Uterus (tissue), 4 donors: ENCODE measurements at places on chromosomes 4 and X.

DNA sequence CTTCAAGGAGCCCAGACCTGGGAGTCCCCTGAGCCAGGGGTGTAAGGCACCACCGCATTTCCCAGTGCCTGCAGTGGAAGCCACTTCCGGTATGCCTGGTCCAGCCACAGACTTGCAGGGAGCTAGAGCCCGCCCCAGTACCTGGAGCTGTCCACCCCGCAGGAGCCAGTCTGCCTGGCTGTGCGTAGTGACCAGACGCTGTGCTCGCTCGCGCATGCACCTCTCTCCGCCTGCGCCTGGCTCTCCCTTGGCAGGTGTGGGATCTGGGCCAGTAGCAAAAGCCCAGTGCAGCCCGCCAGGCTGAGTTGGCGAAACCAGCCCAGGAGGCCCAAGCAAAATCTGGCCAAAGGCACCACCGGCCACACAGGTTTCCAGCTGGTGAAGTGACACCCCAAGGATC, 973.7 kb upstream of the AGA start:
- DNase-seq: no peak

DNA sequence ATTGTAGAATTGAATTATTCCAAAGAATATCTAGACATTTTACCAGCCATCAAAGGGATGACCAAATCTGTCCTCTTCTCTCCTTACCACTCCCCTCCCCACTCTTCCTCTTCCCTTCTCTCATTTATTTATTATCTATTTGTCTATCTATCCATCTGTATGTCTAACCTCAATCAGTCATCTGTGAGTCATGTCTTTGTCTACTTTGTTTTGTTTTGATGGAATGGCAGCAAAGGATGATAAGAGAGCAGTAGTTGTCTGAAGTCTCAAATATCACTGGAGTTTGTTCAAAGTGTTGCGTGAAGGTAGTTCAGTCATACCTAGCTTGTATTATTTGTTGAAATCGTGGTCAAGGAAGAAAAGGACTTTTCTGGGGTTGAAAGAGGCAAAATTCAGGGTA, 34.7 kb upstream of the PGRMC2 start:
- DNase-seq: no peak

DNA sequence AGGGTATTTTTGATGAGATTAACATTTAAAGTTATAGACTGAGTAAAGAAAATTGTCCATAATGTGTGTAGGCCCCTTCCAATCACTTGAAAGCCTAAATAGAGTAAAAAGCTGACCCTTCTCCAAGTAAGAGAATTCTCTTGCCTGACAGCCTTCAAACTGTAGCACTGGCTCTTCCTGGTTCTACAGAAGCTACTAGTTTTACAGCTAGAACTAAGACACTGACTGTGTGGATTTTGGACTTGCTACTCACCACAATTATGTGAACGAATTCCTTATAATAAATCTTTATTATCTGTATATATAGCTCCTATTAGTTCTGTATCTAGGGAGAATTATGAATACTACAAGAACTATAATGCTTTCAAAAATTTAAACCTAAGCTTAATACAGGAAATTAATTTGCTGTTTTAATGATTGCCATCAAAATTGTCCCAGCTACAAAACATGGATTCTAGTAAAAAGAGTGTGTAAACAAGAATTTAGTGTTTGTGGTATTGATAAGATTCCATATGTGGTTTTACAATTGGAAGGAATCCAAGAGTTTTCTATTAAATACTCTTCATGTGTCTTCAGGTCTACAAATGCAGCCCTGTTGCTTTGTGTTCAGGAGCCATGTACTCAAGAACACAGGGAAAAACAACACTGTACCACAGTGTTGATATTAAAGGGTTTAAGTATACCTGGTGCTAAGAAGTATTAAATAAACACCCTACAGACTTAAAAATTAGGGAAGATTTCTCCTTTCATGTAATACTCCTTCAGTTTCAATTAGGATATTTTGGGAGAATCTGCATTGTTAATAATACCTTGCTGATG, 366.5 kb downstream of the CXXC4 start:
- DNase-seq: no peak

DNA sequence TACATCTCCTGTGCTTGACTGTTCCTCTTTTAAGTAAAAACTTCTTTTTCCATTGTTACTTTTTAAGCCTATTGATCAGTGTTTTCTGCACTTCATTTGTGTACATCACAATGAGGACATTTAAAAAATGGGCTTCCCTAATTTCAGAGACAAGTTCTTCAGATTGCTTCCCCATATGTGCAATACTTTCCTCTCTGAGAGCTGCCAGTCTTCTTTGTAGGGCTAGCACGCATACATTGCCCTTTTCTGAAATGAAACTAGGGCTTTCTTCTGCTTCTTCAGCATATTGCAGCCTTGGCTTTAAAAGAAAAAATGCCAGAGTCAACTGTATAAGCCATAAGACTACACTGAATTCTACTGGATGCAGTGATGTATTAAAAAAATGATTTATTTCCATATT, 37.8 kb downstream of the FAT4 start:
- no peak for DNase-seq

DNA sequence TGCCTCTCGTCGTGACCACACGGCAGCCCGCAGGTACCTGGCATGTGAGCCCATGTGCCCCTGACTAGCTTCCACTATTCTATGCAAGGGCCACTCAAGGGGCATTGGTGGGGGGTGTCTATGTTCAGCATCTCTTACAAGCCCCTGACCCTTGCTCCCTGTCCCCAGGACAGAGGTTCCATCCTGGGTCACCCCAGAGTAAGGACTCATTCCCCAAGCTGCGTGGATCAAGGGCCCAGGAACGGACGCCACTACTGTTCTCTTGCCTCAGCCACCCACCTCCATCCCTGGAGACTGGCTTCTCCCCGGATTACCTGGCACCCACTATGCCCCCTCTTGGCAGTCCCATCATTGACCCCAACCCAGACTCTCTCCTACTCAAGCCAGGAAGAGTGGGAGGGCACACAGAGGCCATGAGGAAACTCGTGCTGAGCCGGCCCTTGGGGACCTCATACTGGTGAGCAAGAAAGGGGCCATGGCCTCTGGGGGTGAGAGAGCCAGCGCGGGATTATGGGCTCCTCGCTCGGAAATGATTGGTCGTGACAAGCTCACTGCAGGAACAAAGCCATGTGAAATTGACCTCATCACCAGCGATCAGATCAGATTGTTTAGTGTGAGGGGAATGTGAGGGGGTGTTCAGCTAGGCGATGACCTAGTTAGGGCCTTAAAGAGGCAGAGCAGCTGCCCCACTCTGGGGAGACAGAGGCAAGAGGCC, 50.1 kb upstream of the PJA1 start:
- no peak for DNase-seq

DNA sequence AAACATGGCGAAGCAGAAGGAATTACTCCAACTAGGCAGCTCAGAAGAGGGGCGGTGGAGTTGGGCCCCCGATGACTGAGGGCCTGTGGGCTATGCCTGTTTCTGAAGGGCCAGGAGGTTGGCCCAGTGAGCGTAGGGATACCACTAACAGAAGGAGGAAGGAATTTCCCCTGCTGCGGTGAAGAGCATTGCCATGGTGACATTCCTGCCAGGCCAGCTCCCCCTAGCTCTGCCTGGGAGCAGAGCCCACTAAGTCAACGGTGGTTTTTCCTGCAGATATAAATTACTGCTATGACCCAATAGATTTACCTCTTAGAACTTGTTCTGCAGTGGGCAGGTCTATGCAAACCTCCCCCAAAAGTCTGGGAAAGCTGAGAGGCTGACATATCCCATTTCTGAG, 28.9 kb upstream of the HMX1 start:
- no peak for DNase-seq

- DNase-seq: no peak
Measured at GRCh38 chr4:15327311-15328298, 100.2 kb upstream of the C1QTNF7 start.

GRCh38 chr4:106502106-106502699, 133.6 kb upstream of the GIMD1 start:
- no peak for DNase-seq

DNA sequence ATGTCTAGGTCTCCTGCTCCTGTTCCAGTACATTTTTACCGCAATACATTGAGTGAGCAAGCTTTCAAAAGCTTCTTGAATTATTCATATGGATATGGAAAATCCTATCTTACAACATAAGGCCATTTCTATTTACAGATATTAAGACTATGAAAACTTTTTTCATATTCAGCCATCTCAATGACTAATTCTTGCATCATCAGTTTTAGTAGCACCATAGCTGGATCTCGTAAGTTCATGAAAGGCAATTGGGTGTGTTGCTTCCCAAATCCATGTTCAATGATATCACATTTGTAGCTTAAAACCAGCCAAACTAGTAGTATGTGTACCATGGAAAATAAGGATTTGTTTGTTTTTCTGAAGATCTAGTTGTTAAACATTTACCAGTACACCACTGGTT, 118.3 kb upstream of the GABRA2 start:
- DNase-seq: no peak

- no peak for DNase-seq
Measured at GRCh38 chr4:133439830-133440229, 290.7 kb downstream of the PCDH10 start.

GRCh38 chr4:188934320-188934962, 795.2 kb downstream of the TRIML1 start:
- no peak for DNase-seq

DNA sequence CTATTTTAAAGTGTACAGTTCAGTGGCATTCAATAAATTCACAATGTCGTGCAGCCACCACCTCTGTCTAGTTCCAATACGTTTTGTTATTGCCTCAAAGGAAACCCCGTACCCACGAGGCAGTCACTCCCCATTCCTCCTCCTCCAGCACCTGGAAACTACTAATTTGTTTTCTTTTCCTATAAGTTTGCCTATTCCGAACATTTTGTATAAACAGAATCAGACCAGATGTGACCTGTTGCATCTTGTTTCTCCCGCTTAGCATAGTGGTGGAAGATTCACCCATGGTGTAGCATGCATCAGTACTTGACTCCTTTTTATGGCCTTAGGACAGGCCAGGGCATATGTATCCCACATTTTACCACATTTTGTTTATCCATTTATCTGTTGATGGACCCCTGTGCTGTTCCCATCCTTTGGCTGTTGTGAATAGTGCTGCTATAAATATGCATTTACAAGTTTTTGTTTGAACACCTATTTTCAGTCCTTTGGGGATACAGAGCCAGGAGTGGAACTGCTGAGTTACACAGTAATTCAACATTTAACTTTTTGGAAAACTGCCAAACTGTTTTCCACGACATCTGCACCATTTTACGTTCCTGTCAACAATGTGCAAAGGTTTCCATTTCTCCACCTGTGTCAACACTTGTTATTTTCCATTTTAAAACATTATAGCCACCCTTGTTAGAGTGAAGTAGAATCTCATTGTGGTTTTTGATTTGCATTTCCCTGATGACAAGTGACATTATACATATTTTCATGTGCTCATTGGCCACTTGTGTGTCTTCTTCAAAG, 57.8 kb upstream of the STX18 start:
- no peak for DNase-seq

- DNase-seq: no peak
Measured at GRCh38 chrX:123464709-123465108, 268.1 kb downstream of the THOC2 start.

DNA sequence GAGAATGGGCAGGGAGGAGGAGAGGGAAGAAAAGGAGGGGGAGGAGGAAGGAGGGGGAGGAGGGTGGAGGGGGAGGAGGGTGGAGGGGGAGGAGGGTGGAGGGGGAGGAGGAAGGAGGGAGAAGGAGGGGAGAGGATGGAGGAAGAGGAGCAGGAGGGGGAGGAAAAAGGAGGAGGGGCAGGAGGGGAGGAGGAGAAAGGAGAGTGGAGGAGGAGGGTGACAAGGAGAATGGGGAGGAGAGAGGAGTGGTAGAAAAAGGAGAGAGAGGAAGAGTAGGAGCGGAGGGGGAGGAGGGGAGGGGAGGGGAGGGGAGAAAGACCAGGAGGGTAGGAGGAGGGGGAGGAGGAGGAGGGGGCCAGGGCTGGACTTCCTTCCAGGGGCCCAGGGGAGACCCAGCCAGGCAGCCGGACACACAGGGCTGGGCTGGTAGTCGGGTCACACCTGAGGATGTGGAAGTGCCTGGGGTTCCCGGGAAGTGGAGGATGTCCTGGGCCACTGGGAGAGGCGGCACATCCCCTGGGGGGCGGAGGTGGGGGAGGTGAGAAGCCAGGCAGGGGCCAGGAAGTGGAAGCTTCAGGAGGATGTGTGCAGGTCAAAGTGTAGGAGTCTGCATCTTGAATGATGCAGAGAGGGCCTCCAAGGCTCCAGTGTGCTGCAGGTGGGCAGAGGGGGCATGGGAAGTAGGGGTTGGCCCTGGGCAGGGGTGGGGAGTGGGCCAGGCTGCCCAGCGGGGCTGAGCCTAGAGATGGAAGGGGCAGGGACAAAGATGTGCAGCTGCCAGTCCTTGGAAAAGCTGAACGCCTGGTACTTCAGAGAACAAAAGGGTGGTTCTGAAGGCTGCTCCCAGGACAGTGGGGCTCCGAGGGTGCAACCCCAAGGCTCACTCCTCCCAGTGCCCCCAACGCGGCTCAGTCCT, 18.8 kb downstream of the IL3RA start:
- DNase-seq: no peak

DNA sequence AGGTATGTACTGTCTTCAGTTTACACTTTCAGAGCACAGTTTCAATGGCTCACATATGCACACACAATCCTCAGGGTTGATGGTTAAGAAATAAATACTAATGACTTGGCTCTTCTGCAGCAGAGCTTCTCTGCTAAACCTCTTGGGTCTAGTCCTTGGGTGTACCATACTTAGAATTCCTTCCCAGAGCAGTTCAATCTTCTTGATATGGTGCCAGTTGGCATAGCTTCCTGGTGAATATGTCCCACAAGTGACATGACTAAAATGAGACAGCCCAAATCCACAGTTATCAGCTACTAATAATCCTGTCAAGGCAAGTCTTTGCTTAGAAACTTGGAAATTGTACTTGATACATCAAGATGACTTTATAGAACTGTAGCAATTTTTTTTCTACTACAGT, 654.4 kb downstream of the IQCM start:
- DNase-seq: no peak

DNA sequence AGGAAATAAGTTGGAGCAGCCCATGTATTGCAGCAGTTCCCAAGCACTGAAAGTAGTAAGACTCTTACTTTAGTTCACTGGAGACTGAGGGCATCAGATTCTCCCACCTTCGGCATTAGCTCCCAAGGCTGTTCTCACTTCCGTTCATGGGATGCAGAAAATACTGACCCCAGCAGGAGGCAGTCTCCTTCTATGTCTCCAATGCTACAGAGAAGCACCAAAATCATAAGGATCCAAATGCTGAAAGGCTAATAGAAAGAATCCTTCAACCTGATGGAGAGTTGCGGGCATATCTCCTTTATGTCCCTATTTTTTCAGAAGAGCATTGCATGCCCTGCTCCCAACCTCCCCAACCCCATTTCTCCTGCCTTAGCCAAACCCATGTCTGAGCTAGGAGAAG, 32.4 kb downstream of the ADH7 start:
- no peak for DNase-seq
